NCI-H2107 (cell line): ENCODE measurements at places on chromosomes 4 and X.

DNA sequence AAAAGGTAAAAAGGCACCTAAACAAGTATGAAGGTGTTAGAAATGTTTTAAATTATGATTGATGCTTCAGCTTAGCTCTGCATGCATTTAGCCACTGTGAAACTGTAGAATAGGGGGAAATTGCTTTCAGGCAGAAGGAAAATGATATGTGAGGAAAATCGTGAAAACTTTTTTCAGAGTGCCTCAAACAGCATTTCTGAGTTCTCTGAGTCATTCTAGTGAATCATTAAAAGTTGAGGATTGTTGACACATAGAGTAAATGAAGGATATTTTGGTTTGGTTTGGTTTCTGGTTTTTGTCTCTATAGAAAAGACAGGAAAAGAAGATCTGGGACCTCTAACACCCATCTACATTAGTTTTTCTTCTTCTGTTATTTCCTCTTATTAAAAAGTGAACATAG, 332.5 kb upstream of the TRAM1L1 start:
- DNase-seq, result no peak

- DNase-seq, result no peak
These were observed 2.3 kb downstream of the DUSP9 start for GRCh38 chrX:153649178-153649914.

DNA sequence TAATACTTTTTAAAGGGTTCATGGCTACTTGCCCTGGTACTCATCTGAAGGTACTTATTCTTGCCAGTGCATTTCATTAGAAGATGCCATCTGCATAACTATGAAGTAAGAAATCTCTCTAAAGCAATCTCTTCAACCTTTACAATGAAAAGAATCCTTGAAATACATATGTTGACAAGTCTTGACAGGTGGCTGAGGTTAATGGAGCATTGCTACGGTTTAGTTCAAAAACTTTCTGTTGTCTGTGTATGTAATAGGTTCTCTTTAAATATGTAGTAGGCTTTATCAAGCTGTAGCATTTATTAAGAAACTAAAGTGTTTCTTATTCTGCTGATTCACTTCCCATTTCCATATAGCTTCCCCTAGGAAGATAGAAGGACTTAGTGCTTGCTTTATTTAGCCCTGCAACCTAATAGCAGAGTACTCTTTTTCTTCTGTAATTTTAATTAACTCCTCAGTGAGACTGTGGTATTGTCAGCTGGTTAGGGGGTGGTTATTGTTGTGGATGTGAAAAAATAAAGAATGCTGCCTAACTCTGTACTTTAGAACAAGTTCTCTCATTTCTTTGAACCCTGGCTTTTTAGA, 39.3 kb downstream of the SLAIN2 start:
- no peak for DNase-seq

DNA sequence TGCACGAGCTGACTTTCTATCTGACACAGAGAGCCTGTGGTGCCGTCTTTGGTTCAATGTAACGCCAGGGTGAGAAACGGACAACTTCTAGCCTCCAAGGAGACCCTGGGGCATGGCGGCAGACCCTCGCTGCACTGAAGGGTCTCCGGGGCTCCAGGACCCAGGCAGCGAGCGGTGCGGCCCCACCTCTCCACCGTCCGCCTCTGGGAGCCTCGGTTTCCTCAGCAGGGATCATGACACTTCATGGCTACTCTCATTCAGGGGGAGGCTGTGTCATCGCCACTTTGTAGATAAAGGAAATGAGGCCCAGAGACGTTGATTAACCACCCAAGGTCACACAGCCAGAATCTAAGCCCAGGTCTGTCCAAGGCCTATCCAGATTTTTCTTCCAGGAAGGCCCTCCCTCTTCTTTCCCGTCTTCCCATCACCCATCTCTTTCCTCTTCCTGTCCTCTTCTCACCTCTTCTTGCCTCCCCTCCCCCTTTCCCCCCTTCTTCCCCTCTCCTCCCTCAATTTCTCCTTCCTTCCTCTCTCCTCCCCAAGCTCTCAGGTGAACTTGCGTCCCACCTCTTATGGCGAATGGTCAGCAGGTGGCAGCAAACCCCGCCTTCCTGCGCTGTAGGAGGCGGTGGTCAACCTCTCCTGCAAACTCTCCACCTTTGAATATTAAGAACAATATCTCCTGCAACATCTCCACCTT, 69.3 kb upstream of the HMX1 start:
- no peak for DNase-seq

- peak; percentile 15 for DNase-seq
These were observed 164.0 kb upstream of the RASGEF1B start for GRCh38 chr4:81635739-81636138.

DNA sequence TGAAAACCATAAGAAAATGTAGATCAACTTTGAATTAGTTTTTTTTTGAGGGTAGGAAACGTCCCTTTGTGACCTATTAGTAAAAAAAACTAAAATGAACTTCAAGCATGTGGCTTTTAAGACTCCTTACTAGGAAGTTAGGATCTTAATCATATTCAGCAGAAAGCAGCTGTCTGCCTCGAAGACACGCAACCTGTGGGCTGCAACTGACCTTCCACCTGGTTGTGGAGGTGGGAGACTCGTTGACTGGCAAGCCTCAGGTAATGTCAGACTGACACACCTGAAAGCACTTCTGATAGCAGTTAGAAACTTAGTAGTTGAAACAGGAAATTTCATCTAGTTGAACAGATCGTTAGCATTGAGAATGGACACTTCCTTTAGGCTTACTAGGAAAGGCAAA, 37.4 kb downstream of the CCNG2 start:
- DNase-seq, result no peak

GRCh38 chr4:952881-953573, 20.3 kb downstream of the DGKQ start:
- no peak for DNase-seq

- DNase-seq, result no peak
These were observed 31.4 kb downstream of the USP53 start for GRCh38 chr4:119243868-119244267.

GRCh38 chr4:144699565-144699964, 53.6 kb downstream of the HHIP start:
- no peak for DNase-seq

DNA sequence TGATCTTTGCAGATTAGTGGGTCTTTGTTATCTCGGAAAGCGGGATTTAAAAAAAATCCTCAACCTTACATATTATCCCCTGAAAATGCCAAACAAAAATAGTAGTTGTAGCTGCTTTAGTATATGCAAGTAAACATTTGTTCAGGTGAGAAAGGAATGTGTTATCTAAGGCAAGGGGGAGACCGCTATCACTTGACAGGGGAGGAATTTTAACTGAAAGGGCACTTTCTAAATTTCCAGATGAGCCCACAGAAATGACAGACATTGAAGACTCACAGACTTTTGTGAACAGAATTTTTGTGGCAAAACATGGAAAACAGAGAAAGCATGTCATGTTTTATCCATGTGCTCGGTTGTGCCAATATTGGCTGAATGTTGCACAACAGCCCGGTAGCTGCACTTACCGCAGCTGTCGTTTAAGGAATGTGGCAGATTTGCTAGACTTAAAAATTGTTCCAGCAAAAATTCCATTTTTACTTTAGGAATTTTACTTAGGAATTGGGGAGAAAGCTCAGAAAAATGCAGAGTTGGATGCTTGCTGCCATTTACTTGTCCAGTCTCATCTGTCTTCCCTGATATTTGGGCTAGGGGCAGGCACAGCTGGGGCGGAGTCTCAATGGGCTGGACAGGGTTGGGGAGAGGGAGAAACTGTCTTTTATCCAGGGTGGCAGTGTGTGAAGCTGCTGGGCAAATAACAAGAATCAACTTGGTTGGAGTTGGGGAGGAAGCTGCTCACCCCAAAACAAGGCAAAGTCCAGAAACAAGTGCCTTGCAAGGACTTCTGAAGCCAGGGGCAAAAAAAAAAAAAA, 94.6 kb upstream of the RPS6KA3 start:
- no peak for DNase-seq

DNA sequence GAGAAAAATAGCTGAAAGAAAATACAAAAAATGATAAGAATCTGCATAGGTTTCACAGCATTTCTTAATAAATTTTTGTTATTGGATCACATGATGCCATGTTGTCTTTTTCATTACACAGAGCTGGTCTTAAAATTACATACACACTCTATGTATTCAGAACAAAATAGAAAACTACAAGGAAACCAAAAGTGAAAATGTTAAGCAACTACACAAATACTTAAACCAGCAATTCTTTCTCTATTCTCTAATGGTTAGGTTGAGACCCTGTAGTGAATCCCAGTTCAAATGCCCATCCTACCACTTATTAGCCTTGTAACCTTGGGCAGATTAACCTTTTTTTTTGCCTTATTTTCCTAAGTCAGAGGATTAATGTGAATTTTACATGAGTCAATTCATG, 2311.2 kb downstream of the PCDH7 start:
- DNase-seq, result no peak

DNA sequence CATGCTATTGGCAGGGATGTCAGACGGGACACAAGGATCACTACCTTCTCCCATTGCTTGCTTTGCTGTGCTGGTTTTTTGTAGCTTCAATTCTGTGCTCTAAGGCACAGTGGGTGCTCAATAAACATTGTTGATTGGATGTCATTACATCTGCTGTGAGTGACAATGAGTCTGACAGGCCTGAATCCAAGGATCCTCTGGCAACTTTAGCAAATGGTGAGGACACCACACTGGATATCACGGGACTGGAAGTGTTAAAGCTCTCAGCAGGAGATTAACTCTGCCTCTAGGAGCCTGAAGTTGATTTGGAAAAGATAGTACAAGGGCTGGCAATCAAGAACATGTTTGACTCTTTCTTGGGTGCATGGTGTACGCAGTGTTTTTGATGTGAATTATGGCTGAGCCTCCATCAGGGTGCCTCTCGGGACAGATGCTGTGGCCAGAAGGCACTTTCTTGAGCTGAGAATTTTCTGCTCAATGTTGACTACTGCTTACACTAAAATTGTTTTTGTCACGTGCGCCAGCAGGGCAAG, 217.9 kb downstream of the ARAP2 start:
- DNase-seq, result no peak

- no peak for DNase-seq
These were observed 108.9 kb downstream of the UNC5C start for GRCh38 chr4:95439896-95440295.

GRCh38 chr4:158998624-158999023, 104.3 kb upstream of the RAPGEF2 start:
- DNase-seq, result no peak

- no peak for DNase-seq
These were observed 3.8 kb downstream of the NAT8L start for GRCh38 chr4:2062808-2063524.

- no peak for DNase-seq
These were observed 2.2 kb upstream of the SEPTIN11 start for GRCh38 chr4:76947369-76947768.

- no peak for DNase-seq
These were observed 19.4 kb downstream of the EVC start for GRCh38 chr4:5730436-5730835.

GRCh38 chr4:162959046-162959445, 207.6 kb downstream of the NAF1 start:
- no peak for DNase-seq

GRCh38 chrX:132692526-132692925, 203.7 kb upstream of the MBNL3 start:
- DNase-seq, result no peak

DNA sequence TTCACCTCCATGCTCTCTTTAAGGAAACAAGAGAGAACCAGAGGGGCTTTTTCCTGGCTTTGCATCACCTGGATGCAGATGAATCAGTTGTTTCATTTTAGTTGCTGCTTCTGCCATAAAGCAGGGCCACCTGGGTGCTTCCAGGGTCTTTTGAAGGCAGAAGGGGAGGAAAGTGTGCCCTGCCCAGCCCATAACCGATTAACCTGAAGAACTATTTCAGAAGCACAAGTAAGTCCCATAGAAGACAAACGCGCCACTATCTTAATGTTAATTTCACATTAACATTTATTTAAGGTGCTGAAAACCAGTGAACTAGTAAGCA, 32.1 kb downstream of the IRF2 start:
- DNase-seq, result no peak

DNA sequence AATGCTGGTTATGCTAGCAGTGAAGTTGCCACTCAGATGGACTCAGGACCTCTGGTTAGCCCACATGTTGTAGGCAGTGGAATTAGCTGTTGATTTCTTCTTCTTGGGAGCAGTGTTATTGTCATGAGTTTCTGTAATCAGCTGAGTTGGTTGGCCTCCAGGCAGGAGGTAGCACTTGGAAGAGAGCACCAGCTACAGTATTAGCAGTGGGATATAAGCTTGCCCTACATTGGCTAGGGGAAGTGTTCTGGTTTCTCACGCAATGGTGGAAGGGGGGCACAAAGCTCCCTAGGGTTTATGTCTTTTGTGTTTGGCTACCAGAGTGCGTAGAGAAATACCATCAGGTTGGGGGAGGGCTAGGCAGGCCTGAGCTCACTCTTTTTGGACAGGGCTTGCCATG, 34.0 kb upstream of the UCP1 start:
- no peak for DNase-seq

- DNase-seq, result no peak
These were observed 10.1 kb upstream of the VMA21 start for GRCh38 chrX:151386838-151387459.

DNA sequence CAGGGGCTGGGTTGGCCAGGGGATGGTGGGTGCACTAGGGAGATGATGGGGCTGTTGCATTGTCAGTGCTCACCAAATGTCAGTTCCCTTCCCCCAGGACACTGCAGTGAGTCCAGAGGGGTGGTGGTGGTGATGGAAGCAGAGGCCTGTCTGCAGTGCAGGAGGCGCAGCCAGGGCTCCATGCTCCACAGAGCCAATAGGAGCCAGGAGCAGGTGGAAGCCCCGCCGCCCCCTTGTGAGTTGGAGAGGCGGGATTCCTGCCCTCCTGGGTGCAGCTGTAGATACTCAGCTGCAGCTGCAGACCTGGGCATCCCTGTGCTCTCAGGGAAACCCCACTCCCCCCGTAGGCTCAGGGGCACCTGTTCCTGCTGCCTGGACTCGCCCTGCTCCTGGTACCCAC, 284.7 kb downstream of the EVC2 start:
- DNase-seq, result no peak

DNA sequence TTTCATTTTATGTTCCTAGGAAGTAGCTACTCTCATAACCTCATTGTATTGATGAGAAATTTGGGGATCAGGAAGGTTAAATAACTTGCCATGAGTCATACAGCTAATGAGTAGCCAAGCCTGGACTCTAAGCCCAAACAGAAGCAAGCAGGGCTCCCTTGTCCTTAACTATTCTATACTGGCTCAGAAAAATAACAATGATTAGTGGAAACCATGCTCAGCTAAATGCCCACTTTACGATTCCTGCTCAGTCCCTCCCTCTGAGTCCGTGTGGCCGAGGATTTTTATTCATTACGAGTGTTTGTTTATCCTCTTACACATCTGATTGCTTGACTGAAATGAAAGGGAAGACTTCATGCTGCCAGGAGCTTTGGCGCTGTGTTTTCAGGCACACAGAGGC, 100.9 kb downstream of the SLC34A2 start:
- no peak for DNase-seq

- DNase-seq, result no peak
These were observed 68.4 kb downstream of the MFAP3L start for GRCh38 chr4:169957785-169958184.
